ENCODE measurements at places on chromosomes 6 and 20.
A peak's percentile ranks its signal among the peaks of the same experiment; 100 is the strongest.

- no peak for DNase-seq
These were observed 41.3 kb downstream of the NHLRC1 start for GRCh38 chr6:18081025-18081668.

DNA sequence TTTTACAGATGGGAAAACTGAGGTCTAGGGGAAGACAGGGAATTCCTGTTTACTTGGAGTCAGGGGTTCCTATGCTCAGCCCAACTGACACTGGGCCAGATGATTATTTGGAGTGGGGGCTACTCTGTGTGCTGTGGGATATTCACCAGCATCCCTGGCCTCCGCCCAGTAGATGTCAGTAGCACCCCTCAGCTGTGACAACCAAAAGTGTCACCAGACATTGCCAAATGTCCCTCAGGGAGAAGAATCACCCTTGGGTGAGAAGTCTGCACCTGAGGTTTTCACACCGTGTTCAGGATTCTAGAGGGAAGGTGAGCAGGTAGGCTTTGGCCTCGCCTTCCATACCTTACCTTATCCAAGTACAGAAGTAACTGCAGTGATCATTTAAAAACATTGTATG lies 27.6 kb downstream of the CDH26 start:
- peak; percentile 49 for DNase-seq

- peak; percentile 91 for DNase-seq
These were observed 570.4 kb upstream of the GJE1 start for GRCh38 chr6:141562186-141562811.

DNA sequence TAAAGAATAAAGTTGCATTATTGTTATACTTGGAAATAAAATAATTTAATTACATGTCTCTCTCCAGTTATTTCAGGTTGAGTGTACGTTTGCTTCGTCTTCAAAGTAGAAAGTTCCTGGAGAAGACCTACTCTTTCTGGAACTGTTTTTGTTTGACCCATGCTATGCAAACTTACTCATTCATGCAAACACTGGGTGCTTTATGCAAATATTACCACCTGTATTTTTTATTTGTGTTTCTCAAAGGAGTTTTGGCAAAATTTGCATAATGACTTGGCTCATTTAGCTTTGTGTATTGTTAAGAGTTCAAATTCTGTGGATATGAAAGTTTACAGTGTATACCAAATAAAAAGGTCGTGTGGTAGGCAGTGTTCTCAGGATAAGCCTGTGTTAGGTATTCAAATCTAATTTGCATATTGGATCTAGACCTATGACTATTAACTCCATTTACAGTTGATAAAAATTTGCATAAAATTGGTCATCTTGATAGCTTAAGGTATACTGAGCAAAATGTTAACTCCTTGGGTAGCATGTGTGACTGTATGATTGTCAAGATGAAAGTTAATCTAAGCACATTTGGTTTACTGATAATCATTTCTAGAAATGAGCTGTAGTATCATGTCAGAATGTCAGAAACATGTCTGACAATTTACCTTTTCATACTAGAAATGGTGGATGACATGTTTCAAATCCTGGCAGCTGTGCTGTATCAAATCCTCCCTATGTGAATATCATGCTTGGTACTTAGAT lies 65.2 kb downstream of the CDKAL1 start:
- no peak for DNase-seq

DNA sequence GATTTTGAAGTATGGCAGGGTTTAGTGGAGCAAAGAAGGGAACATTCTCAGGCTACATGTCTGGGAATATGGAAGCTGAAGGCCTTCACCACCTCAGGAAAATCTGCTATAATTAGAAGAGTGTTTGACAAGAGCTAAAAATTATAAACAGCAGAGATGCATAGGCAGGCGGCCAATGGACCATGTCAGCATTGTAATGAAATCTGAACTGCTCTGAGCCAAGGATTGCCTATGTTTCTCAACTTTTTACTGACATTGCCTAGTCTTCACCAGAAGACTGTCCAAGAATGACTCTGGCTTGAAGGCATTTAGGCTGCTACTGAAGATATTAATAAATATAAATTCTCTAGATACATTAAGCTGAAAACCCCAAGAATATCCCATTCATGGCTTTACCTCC lies 84.1 kb downstream of the C6orf52 start:
- no peak for DNase-seq

- DNase-seq = no peak
These were observed 109.8 kb downstream of the SYCP2 start for GRCh38 chr20:59823491-59824259.

- DNase-seq = peak; percentile 72
These were observed 143.4 kb downstream of the ADGRB3 start for GRCh38 chr6:68778356-68779020.

- no peak for DNase-seq
These were observed 122.4 kb upstream of the CITED2 start for GRCh38 chr6:139496654-139497344.

DNA sequence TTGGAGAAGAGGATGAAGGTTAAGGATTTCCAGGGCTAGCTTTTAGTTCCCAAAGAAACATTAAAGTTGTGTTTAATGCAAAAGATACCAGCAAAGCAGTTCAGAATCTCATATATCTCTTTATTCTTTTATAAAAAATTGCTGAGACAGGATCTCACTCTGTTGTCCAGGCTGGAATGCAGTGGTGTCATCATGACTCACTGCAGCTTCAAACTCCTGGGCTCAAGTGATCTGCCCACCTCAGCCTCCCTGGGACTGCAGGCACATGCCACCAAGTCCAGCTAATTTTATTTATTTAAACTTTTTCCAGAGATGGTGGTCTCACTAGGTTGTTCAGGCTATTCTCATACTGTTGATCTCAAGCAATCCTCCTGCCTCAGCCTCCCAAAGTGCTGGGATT lies 41.1 kb upstream of the CAP2 start:
- DNase-seq = no peak

DNA sequence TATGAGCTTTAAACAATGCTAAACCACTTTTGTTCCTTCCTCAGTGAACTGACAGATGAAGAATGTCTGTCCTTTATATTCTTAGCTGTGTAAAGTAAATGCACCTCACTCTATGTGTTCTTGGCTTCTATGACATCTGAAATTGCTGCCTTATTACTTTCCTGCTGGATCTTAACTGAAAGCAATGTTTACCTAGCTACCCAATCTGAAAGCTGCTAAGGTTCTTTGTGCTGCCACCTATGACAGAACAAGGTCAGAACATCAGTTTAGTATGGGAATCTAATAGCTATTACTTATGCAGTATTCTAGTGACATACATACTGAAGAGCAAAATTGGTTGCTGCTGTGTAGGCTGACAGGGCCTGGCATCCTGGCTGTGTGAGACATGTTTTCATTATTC lies 444.1 kb downstream of the KHDRBS2 start:
- no peak for DNase-seq

DNA sequence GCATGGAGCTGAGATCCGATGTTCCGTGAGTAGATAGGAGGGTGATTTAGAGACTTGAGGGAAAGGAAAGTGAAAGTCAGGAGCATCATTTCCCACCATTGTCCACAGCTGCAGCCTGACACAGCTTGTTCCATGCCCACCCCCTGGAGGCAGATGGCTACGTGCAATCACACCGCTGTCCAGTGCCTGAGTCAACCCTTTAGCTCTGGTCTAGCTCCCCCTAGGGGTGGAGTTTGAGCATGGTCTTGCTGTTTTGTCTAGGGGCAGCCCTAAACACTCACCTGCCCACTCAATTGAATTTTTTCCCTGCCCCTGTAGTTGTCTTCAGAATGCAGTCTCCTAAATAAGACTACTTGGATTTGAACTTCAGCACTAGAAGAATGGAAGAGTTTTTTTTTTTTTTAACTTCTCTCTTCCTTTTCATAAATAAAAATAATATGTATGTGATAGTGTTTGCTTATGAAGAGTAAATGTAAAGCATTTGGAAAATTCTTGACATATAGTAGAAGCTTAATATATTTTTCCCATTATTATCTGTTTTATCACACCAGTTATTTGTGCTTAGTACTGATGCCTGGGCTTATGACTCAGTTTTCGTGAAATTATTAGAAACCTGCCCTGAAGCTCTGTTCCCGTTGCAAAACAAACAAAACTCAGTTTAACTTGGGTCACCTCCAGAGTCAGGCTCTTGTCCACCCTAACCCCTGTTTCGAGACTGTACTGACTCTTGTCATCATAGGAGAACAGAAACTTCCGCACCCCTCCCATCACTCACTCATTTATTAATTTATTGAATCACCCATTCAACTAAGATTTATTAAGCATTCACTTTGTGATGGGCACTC lies 814.8 kb downstream of the MAFB start:
- DNase-seq = peak; percentile 92

- no peak for DNase-seq
These were observed 292.9 kb downstream of the PLCB1 start for GRCh38 chr20:8425016-8425415.

GRCh38 chr20:38450412-38450975 lies 15.4 kb upstream of the SNHG17 start:
- peak; percentile 66 for DNase-seq

DNA sequence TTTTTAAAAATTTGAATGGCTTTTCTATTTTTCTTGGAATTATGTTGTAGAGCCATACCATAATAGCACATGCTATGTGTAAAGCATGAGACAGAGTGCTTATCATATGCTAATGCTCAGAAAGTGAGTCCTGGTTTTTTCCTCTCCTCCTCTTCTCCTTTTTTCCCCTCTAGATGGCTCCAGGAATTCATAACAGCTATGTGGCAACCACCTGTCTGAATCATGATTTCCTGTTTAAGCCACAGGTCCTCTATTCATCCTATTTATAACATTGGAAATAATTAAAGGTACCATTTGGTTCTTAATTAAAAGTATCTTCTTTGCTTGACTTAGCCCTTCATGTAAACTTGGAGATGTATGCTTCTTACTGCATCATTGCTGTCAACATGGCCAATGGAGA lies 260.0 kb upstream of the MAP3K7 start:
- DNase-seq = peak; percentile 6

DNA sequence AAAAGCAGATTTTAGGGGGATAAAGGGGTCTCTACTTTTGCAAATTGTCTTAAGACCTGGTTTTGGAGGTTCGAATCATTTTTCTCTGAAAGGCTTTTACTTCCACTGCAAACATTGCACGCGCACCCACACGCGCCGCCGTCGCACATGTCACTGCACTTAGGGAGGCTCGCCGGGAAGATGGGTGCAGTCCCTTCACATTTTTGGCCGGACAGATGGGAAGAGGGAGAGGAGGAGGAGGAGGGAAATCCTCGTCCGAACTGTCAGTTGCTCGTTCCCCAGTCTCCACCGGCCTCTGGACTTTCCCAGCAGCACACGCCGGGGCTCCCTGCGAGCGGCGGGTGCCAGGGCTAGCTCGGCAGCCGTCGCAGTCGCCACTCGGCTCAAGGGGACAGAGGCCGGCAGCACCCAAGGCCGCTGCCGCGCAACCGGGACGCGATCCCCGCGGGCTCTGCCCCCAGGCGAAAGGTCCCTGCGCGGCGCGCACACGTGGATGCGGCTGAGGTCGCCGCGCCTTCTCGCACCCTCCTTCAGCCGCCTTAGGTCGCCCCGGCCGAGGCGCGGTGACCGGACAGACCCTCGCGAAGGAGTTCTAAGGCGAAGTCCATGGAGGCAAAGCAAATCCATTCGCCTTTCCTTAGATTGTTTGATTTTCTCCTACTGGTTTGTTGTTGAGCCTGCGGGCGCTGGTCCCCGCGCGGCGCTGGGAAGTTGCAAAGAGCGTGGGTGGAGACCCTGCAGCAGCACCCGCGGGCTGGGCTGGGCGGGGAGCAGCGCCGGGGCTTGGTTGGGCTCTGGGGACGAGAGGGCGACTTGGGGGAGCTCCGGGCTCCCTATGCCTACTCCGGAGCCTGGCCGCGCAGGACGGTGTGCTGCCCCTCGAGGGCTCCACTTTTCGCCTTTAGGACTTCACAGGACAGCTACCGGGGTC lies 1.2 kb downstream of the MYB start:
- DNase-seq = peak; percentile 24

DNA sequence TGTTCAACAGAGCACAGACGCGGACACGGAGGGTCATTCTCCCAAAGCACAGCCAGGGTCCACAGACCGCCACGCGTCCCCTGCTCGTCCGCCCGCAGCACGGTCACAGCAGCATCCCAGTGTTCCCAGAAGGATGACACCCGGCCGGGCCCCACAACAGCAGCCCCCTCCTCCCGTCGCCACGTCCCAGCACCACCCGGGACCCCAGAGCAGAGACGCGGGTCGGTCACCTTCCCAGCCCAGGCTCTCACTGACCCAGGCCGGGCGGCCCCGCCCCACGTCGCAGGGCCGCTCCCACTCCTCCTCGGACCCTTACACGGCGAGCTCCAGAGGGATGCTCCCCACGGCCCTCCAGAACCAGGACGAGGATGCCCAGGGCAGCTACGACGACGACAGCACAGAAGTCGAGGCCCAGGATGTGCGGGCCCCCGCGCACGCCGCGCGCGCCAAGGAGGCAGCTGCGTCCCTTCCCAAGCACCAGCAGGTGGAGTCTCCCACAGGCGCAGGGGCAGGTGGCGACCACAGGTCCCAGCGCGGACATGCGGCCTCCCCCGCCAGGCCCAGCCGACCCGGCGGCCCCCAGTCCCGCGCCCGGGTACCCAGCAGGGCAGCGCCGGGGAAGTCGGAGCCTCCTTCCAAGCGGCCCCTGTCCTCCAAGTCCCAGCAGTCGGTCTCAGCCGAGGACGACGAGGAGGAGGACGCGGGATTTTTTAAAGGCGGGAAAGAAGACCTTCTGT lies 64.3 kb downstream of the FNDC1 start:
- DNase-seq = peak; percentile 51

GRCh38 chr6:1562171-1562955 lies 47.4 kb upstream of the FOXC1 start:
- DNase-seq = no peak

DNA sequence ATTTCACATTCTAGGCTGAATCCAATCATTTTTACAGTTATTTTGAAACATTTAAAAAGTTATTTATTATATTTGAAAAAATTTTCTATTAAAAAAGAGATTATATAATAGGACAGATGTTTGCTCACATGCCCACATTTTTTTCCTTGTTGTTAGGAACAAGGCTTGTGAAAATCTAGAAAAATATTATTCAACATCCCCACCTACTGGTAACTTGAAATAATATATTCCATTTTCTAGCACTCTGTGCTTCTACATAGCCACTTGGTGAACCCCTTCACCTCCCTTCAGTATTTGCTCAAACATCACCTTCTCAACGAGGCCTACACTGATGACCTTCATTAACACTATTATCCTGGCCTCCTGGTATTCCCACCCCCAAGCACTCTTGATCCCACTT lies 18.3 kb upstream of the GPRC6A start:
- peak; percentile 35 for DNase-seq

DNA sequence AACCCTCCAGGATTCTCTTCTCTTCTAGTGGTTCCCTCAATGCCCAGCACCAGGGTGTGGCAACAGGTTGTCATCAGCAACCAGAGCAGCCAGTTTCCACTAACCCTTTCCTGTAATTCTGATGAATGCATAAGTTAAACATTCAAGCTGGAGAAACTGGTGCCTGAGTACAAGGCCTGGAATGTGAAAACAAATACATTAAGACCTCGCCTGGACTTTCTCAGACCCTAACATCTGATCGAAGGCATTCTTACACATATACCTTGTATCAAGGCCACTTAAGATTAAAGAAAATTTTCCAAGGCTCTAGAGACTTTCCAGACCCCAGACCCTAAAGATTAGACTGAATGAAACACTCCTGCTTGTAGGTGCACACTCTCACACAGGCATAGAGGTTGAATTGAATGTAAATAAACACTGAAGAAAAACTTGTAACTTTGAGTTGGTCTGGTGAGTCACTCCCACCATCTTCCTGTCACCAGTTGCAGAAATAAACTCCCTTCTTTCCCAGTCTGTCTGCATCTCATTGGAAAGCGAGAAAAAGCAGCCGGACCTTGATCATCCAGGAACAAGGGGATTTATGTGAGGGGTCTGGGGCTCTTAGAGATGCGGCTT lies 9.0 kb downstream of the LRP11 start:
- no peak for DNase-seq

Data from mesendoderm (in vitro differentiated cells).